ENCODE measurements at places on chromosomes 12 and 14. TPM values are rescaled to one million over a fixed set of nuclear protein-coding genes. Genes with fewer than 3 reads are reported as not detected.

GRCh38 chr12:110224379-110225304 lies 56.4 kb upstream of the ATP2A2 start:
- no peaks in the 10 kb centered on the region for H3K27me3 ChIP-seq
- no peaks in the 10 kb centered on the region for H3K36me3 ChIP-seq
- DNase-seq: no peak
- peak overlapping the region; percentile 3 for H3K4me3 ChIP-seq
- H3K27ac ChIP-seq: peak overlapping the region; percentile 27

The ENDOU gene
- total RNA-seq: not detected

The KRT77 gene
- not detected for total RNA-seq

DNA sequence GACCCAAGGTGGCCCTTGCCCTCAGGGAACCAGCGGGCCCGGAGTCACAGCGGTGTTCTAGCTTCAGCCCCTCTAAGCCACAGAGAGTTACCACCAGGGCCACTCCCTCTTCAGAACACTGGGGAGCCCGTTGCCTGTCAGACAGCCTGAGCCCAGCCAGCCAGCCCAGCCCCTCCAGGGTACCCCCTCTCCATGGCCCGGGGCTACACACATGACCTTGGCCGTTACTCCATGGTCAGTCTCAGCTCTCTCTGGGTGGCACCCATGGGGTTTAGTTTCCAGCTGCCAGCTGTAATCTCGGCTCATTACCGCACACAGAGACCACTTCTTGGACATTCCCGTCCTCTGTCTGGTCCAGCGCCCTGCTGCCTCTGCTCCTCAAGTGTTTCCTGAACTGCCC lies 35.0 kb downstream of the PPP2R5C start:
- no peak overlapping the region for H3K27ac ChIP-seq
- no peaks in the 10 kb centered on the region for H3K4me1 ChIP-seq
- H3K27me3 ChIP-seq: no peaks in the 10 kb centered on the region
- H3K4me3 ChIP-seq: no peak overlapping the region
- H3K36me3 ChIP-seq: no peaks in the 10 kb centered on the region

GRCh38 chr14:92719890-92720323 lies 28.5 kb downstream of the LGMN start:
- no peaks in the 10 kb centered on the region for H3K36me3 ChIP-seq
- H3K27me3 ChIP-seq: no peaks in the 10 kb centered on the region
- H3K4me1 ChIP-seq: peaks cover 5% of the 10 kb centered on the region
- no peak overlapping the region for H3K27ac ChIP-seq
- H3K4me3 ChIP-seq: no peak overlapping the region

DNA sequence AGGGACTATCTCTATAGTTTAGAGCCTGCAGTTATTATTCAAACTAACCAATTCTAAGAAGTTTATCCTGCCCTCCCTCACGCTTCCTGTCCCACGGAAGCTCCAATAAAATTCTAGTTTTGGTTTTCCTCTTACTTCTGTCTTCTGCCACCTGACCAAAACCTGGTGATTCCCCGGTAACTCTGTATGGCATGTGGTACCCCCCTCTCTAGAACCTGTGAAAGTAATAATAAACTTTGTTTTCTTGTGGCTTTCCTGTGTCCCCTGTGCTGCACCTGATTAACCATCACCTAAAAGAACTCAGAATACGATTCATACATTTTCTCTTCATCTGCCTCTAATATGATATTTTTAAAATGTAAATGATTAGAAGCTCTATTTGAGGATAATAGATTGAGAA lies 379.8 kb downstream of the APAF1 start:
- no peak overlapping the region for H3K27ac ChIP-seq
- no peak overlapping the region for H3K4me3 ChIP-seq
- no peaks in the 10 kb centered on the region for H3K4me1 ChIP-seq
- H3K27me3 ChIP-seq: no peaks in the 10 kb centered on the region
- H3K36me3 ChIP-seq: no peaks in the 10 kb centered on the region

DNA sequence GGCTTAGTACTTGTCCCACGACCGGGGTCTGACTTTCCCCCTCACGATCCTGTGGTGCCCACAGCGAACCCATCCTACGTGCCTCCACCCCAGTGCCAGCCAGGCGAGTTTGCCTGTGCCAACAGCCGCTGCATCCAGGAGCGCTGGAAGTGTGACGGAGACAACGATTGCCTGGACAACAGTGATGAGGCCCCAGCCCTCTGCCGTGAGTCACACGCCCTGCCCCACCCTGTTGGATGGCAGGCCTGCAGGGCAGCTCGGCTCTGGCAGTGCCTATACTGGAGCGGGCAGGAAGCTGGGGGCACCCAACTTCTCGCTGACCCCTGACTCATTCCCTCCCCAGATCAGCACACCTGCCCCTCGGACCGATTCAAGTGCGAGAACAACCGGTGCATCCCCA lies 18.3 kb upstream of the LRP1-AS start:
- no peaks in the 10 kb centered on the region for H3K36me3 ChIP-seq
- no peak overlapping the region for H3K27ac ChIP-seq
- H3K4me3 ChIP-seq: no peak overlapping the region
- no peaks in the 10 kb centered on the region for H3K4me1 ChIP-seq

- H3K4me1 ChIP-seq: no peaks in the 10 kb centered on the region
- H3K4me3 ChIP-seq: no peak overlapping the region
- DNase-seq: no peak
- H3K27me3 ChIP-seq: no peaks in the 10 kb centered on the region
Observed at GRCh38 chr12:80217011-80217535, 117.7 kb downstream of the OTOGL start.

DNA sequence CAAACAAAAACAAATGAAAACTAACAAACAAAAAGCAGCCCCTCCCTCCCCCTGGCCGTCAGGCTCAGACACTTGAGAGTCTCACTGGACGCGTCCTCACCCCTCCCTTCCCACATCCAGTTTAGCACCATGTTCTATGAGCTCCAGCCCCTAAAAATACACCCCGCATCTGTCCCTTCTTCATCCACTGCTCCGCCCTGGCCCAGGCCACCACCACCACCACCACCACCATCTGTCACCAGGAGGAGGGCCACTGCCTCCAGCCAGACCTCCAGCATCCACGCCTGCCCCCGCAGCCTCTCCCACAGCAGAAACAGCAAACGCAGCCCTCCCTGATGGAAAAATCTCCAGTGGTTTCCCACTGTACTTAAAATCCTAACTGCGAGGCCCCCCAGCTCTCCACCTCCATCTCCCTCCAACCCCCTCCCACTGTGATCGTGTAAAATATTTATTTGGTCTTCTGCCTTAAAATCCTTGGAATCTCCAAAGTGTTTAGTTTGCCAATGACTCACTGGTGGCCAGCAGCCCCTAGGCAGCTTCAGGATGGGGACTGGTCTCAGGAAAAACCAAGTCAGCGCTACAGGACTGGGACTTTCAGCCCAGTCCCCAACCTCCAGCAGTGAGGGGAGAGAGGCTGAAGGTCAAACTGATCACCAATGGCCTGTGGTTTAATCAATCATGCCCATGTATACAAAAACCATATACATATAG lies 95.1 kb downstream of the SCARB1 start:
- no peaks in the 10 kb centered on the region for H3K36me3 ChIP-seq
- no peak overlapping the region for H3K4me3 ChIP-seq
- no peaks in the 10 kb centered on the region for H3K4me1 ChIP-seq
- no peak for DNase-seq
- H3K27ac ChIP-seq: no peak overlapping the region

The ACSS3 gene
- 4.4 TPM for total RNA-seq

DNA sequence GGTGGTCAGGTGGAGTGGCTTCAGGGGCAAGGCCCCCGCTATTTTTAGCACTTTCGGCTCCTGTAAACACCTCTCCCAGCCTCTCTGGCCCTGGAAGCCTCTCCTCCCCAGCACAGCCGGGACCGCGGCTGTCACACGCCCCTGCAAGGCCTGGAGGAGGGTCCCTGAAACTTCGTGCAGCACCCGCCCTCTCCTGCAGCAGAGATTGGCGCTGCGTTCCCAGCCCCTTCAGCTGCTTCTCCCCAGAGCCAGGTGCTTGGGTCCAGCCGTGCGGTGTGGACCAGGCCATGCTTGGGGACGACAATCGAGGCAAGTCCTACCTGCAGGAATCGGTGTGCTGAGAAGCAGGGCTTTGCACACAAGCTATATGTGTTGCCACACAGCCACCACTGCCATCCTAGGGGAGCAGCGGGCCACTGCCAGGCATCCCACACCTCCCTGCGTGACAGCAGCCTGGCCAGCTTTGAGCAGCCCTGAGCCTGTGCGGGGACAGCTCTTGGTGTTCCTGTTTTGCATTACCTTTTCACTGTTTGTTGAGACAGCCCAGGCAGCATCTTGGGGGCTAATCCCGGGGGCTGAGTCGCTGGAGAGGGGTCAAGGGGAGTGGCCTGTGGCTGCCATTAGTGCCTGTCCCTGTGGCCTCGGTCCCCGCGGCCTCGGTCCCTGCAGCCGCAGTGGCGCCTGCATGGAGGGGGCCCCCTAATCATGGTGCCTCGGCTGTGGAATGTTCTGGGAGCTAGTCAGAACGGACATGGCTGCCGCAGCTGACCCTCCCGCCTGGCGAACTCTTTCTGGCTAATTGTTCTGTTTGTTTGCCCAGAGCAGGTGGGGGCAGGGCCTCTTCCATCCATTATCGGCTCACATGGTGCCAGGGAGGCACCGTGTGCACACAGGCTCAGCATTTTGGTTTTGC lies 27.6 kb upstream of the TRAF3 start:
- H3K27me3 ChIP-seq: no peaks in the 10 kb centered on the region
- no peak overlapping the region for H3K4me3 ChIP-seq
- no peaks in the 10 kb centered on the region for H3K4me1 ChIP-seq
- no peaks in the 10 kb centered on the region for H3K36me3 ChIP-seq
- no peak for DNase-seq

GRCh38 chr14:106883218-106883692 lies 1356.9 kb downstream of the TMEM121 start:
- no peak overlapping the region for H3K27ac ChIP-seq
- no peak overlapping the region for H3K4me3 ChIP-seq
- H3K36me3 ChIP-seq: no peaks in the 10 kb centered on the region
- no peak for DNase-seq

The DNAI7 gene
- total RNA-seq: 0.63 TPM

DNA sequence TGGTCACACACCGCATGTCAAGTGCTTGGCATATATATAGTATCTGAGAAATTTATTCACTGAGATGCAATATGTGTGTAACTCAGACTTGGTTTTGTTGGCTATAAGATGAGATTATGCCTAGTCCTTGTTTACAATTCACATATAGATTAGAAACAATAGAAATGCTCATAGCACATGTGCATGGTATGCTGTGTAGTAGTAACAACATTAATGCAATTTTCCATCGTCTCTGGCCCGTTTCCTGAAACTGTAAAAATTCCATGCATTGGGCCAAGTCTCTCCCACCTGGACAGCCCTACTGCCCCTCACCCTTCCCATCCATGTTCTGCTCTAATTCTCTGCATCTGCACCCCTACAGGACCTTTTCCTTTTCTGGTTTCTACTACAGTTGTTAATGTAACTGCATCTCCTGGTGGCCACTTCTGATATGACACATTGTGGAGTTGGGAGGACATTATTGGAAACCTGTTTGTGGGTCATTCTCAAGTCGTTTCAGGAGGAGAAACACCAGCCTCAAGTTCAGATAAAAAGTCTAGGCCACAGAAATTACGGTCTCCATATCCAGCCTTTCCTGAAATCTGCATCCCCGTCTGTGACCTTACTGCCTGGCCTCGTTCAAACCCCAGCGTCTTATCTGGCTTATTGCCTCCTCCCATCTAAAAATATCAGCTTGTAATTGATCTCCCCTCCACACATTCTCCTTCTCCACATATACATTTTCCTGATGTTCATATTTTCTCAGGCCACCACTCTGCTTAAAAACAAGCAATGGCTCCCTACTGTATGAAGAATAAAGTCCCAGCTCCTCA lies 37.5 kb downstream of the EMP1 start:
- H3K4me1 ChIP-seq: no peaks in the 10 kb centered on the region
- no peak overlapping the region for H3K27ac ChIP-seq
- H3K4me3 ChIP-seq: no peak overlapping the region

The PRB2 gene
- not detected for total RNA-seq

DNA sequence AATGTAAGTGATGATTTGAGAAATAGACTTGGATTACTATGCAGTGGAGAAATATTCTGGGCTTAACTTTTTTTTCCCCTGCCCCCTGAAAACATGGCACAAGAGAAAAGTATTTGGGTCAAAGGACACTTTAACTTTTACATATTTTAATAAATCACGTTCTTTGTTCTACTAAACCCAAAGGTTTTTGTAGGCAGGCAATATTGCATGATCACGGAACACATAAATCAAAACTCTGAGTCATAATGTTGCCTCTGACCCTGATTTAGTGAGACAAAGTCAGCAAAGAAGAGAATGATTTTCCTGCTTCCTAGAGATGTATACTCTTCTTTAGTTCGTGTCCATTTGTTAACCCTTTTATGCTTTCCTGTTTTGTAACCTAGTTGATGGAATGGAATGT lies 38.0 kb downstream of the ABCD2 start:
- DNase-seq: no peak
- no peak overlapping the region for H3K27ac ChIP-seq
- no peak overlapping the region for H3K4me3 ChIP-seq

The HOXC4 gene
- total RNA-seq: 0.15 TPM
